ENCODE measurements at places on chromosomes 11 and 22.

DNA sequence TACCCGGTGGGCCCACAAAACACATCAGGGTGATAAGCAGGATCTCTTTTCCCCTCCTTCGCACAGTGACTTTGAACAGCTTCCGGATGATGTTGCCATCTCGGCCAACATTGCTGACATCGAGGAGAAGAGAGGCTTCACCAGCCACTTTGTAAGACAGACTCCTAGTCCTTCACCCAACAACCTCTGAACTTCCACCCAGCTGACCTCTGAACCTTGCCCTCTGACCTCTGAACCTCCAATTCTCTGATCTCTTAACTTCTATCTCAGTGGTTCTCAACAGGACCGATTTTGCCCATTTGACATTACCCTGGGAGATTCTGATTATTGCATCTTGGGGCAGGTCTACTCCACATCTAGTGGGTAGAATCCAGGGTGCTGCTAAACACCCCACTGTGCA lies 3.2 kb downstream of the NCF4 start:
- no peak for DNase-seq

DNA sequence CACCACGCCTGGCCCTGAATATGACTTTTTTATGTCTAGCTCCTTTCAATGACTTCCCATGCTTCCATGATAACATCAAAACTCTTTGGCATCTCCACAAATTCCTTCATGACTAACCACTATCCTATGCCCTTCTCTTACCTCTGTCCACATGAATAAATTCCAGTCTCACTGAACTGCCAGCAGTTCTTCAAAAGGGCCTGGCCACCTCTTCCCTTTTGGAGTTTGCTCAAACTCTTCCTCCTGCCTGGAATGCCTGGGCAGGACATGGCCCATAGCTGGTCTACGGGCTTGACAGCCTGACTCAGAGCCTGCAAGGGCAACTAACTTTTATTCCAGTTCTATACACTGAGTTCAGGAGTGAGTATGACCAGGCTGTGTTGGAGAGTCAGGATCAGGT lies 41.8 kb upstream of the ZBTB16 start:
- DNase-seq: no peak

GRCh38 chr11:72683782-72684200 lies 9.6 kb upstream of the PDE2A start:
- peak; percentile 44 for DNase-seq

GRCh38 chr11:57192316-57192715 lies 10.6 kb downstream of the LRRC55 start:
- DNase-seq: no peak

- no peak for DNase-seq
These were observed 4.5 kb downstream of the PATE1 start for GRCh38 chr11:125750629-125751028.
